ENCODE measurements at places on chromosomes 7 and 10.
A peak's percentile ranks its signal among the peaks of the same experiment; 100 is the strongest.

GRCh38 chr7:133139801-133140200, 57.9 kb upstream of the CHCHD3 start:
- no peak for DNase-seq

GRCh38 chr10:97279121-97279815, 13.2 kb downstream of the ARHGAP19 start:
- DNase-seq = peak; percentile 6

DNA sequence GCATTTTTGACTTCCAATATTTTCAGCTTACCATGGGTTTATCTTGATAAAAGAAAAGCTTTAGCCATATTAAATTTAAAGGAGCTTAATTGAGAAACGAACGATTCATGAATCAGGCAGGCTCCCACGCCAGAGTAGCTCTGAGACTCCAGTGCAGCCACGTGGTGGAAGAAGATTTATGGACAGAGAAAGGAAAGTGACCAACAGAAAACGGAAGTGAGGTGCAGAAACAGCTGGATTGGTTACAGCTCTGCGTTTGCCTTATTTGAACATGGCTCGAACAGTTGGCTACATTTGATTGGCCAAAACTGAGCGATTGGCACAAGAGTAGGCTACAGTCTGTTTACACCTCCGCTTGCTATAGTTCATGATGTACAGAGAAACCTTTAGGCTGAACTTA, 395.4 kb downstream of the GATA3 start:
- no peak for DNase-seq

DNA sequence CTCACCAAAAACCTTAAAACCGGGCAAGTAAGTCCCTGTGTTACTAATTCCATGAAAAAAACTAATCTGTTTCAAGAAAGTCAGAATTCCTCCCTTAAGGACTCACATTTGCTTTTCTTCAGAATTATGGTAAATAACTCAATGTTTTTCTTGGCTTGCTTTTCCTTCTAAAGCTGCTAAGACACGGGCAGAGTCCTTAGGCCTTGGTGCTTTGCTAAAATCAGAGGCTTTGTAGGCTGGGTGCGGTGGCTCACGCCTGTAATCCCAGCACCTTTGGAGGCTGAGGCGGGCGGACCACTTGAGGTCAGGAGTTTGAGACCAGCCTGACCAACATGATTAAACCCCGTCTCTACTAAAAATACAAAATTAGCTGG, 32.0 kb downstream of the GNA12 start:
- no peak for DNase-seq

GRCh38 chr7:711093-711921, 15.2 kb upstream of the DNAAF5 start:
- no peak for DNase-seq

- DNase-seq = no peak
These were observed 248.7 kb downstream of the CAMK1D start for GRCh38 chr10:12597788-12598765.

GRCh38 chr10:13054844-13055243, 45.1 kb upstream of the OPTN start:
- DNase-seq = no peak

DNA sequence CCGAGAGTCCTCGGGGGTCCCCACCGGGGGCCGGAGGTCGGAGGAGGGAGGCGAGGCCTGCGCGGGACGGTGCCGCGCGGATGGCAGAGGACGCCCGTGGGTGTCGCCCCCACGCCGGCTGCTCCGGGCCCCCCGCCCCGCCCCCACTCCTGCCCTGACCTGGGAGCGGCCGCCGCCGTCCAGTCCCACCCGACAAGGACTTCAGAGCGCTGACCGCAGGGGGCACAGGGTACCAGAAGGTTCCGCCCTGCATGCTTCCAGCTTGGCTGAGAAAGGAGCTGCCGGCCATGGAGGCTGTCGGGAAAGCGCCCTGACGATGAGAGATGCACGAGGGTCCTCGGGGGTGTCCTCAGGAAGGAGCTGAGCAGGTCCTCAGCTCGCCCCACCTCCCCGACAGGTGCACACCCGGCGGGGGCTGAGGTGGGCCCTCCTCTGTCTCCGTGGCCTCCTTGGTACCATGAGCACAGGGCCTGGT, 57.0 kb upstream of the DNAJB6 start:
- DNase-seq = no peak

DNA sequence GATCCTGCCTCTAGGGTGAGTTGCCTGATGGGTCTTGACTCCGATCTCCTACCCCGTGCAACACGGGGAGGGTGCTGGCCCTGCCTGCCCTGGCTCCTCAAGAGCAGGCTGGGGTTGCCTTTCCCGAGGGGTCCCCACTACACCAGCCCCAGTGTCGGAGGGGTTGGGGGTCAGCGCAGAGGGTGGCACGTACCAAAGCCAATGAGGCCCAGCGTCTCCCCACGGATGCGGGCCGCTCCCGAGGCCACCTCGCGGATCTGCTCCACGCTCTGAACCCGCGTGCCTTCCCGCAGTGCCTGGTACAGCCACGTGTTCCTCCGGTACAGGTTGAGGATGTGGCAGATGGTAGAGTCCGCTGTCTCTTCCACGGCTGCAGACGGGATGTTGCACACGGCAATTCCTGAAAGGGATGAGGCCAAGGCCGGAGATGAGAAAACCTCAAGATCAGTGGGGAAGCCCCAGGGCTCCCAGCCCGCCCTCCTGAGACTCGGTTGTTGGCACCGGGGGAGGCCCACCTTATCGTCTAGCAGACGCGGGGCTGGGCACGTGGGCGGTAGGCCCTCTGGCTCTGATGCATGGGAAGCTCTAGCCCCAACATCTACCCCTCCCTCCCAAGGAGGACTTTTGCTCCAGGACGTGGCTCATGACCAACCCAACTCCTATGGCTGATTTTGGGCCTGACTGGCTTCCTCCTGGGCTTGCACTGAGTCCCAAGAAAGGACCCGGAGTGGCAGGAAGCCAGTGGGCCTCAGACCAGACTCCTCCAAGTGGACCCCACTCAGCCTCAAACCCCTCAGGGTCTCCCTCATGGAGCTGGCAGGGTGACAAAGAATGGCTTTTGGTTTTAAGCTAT, 56.1 kb downstream of the ZRANB1 start:
- no peak for DNase-seq

GRCh38 chr7:8260871-8261694, 884 bp downstream of the ICA1 start:
- DNase-seq = peak; percentile 74

GRCh38 chr7:26705567-26705966, 158.8 kb downstream of the SKAP2 start:
- DNase-seq = peak; percentile 94

DNA sequence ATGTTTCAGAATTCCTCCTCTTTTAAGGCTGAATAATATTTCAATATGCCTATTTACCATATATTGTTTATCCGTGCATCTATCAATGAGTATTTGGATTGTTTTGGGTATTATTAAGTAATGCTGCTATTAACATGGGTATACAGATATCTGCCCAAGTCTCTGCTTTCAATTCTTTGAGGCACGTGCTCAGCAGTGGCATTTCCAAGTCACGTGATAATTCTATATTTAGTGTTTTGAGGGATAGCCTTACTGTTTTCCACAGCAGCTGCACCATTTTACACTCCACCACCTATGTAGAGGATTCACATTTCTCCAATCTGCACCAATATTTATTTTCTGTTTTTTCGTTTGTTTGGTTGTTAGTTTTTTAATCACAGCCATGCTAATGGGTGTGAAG, 636.8 kb upstream of the ANKRD30A start:
- DNase-seq = no peak

DNA sequence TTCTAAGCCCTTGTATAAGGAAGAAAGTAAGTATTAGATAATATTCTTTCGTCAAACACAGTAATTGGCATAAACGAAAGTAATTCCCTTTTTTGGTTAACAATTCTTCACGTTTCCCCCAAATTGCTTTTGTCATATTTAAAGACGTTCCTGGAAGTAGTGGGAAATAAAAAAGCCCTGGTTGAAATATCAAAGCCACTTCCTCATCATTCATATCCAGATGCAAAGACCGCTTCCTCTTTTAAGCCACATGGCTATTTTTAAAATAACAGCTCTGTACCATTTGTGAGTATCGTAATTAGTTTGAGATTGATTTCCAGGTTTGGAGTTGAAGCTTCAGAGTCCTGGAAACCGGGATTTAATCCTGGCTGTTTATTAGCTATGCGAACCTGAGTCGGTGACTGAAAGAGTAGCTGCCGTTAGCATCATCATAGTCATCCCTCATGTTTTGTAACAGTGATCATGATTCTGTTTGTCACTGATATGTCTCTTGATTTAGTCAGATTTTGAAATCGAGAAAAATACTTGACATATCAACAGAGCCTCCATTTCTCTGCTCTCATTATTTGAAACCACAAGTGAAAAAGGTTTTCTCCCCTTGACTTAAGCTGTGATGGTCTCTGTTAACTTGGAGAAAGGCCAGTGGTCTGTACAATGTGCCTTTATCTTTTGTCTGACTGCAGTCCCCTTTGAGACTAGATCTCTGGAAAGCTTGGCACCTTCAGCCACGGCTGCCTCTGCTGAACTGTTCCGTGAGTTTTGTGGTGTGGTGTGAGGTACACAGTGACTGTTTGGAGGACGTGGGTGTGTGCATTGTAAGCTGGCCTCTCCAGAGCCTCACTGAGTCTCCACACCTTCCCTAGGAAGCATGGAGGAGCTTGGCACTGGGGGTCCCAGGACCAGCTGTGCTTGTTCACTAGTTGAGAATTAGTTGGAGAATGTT, 18.1 kb downstream of the OPTN start:
- DNase-seq = no peak

DNA sequence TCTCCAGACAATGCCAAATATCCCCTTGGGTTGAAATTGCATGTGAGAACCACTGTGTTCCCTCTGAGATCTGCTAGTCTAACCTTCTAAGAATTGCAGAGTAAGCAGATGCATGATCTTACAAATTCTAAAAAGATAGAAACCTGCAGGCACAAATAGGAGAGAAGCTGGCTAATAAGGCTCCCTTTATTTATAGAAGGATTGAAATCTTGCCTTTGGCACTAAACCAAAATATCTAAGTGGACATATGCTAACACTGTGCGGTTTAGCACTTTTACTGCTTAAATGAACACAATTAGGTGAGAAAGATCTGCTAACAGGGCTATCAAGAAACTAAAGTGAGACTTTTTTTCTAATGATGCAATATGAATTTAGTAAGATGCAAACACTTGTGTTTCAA, 225.5 kb downstream of the DOCK4 start:
- no peak for DNase-seq

DNA sequence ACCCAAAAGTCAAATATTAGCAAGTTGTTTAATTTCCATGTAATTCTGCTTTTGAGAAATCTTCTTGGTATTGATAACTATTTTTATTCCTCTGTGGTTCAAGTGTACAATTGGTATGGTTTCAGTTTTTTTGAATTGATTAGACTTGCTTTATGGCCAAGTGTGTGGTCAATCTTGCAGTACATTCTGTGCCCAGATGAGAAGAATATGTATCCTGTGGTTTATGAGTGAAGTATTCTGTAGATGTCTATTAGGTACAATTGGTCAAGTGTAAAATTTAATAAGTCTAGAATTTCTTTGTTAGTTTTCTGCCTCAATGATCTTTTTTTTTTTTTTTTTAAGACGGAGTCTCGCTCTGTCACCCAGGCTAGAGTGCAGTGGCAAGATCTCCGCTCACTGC, 36.6 kb upstream of the C7orf33 start:
- no peak for DNase-seq

DNA sequence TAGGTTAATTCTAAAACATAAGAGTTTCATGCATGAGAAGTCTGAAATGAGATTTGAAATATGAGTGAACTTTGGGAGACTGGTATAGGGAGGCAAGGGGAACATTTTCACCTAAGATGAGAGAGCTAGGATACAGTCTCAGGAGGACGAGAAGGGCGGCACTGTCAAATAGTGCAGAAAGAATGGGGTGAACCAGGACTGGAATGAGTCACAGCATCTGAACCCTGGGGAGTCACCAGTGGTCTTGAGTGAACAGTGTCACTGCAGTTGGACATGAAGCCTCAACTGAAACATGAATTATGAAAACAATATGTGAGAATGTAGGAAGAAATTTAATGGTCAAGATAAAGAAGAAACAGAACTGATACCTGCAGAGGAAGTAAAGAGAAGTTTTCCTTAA, 33.8 kb downstream of the GNG11 start:
- DNase-seq = no peak

GRCh38 chr7:77239471-77239870, 39.9 kb upstream of the FGL2 start:
- no peak for DNase-seq

DNA sequence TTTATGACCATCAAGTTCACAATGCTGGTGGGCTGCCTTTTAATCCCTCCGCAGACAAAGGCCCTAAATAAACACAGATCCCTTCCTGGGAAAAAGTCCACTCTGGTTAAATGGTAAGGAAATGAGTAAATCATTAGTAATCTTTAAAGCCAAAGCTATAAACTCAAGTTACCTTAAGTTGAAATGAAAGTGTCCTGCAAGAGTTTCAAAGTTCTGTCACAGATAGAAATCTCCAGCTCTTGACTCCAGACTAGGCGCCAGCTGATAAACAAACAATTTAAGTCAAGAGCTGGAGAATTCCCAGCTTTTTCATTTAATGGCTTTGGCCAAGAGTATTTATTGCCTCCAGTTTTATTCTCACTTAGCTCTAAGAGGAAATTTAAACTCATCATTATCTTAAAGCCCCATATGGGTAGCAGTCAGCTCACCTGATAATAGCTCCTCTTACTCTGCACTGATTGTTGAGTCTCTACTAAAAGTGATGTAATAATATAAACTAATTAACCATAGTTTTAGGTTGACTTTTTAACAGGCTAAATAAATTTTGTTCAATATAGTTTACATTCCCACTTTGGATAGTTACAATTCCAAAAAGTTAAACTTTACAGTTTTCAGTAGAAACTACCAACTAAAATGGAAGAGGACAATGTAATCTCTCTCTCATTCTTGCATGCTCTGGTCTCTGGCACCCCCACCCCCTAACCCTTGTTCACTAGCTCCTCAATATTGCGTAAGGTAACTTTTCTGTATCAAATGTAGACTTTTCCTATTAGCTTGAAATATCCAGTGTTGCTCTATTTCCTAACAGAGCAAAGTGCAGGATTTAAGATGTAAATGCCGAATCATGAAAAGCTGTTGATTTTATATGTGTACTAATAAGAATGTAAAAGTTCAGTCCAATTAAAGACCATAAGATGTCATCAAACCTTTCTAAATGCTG, 56.1 kb downstream of the HIBADH start:
- DNase-seq = peak; percentile 90
